Aorta (tissue), 5 donors: ENCODE measurements at places on chromosomes 1 and 21. TPM values are rescaled to one million over a fixed set of nuclear protein-coding genes. Genes with fewer than 3 reads are reported as not detected.

DNA sequence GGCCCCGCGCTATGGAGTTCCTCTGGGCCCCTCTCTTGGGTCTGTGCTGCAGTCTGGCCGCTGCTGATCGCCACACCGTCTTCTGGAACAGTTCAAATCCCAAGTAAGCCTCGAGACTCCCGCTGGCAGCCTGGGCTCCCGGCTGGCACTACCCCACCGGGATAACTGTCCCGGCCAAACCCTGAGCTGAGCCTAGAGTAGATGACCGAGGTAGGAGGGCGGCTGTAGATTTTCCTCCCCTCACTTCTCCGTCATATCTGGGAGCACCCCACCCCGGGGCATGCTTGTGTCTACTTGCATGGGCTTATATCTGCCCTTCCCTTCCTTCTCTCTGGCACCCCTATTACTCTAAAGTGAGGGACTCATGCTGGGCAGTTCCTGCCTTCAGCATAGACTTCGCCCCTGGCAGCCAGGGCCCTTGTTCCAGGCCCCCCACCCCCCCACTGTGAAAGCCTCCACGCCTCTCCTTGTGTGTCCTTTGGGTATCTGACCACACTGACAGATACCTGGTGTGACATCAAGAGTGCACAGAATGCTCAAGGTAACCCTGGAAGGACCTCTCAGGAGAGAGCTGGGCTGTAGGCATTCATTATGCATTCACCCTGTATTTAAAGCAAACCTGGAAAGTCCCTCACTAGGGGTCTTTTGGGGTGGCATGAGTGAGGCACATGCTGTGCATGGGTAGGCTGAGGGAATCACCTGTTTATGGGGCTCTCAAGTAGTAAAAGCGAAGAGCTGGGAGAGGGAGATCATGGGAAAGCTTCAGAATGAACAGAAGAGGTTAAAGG lies 485 bp downstream of the EFNA1 start:
- H3K27ac ChIP-seq = no peak overlapping the region
- no peaks in the 10 kb centered on the region for H3K27me3 ChIP-seq
- no peaks in the 10 kb centered on the region for H3K36me3 ChIP-seq
- peak overlapping the region; percentile 1 for H3K4me3 ChIP-seq

DNA sequence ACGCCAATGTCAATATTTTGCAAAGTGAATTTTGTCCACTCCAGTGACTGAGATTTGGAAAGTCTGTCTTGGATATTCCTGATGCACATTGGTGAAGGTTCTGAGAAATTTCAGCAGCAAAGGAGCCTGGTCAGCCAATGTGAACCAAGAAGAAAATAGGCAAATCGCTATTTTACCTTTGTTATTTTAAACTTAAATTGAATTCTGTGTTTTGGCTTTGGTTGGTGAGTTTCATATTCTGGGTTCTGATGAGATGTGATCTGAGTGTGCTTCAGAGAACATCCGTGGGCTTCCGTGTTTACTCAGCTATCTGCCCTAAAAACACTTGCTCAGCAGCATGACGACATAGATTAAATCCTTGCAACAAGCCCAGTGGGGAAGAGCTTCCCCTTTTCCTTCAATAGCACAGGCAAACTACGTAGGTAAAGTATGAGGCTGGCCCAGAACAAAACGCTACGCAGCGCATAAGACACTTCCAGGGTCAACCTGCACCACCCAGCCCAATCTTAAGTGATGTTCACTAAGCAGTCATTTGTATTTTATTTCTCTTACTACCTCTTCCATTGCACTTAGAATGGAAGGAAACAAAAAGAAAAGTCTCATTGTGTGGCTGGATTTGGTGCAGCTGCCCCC lies 176.4 kb upstream of the KAZN start:
- no peak overlapping the region for H3K4me3 ChIP-seq
- DNase-seq = no peak
- H3K36me3 ChIP-seq = no peaks in the 10 kb centered on the region

DNA sequence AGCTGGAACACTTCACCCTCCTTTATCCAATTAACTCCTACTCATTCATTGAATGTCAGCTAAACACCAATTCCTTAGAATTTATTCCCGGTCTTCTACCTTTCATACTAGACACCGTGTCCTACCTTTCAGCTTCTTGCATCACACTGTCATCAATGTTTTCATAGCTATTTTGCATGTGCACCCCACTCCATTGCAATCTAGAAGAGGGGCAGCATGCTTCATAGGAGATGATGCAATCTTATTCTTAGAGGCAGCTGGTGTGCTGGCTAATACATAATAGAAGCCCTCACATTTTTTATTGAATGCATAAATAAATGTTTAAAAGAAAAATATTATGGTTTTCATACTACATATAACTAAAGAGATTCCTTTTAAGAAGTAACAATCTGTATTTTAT lies 123.6 kb downstream of the DSCAM start:
- no peak overlapping the region for H3K4me3 ChIP-seq
- no peaks in the 10 kb centered on the region for H3K4me1 ChIP-seq
- H3K27ac ChIP-seq = no peak overlapping the region
- no peaks in the 10 kb centered on the region for H3K36me3 ChIP-seq

- H3K4me3 ChIP-seq = no peak overlapping the region
- no peak overlapping the region for H3K27ac ChIP-seq
- no peaks in the 10 kb centered on the region for H3K4me1 ChIP-seq
- no peaks in the 10 kb centered on the region for H3K36me3 ChIP-seq
- no peaks in the 10 kb centered on the region for H3K27me3 ChIP-seq
Observed at GRCh38 chr1:6091823-6092109, 46.1 kb downstream of the KCNAB2 start.

DNA sequence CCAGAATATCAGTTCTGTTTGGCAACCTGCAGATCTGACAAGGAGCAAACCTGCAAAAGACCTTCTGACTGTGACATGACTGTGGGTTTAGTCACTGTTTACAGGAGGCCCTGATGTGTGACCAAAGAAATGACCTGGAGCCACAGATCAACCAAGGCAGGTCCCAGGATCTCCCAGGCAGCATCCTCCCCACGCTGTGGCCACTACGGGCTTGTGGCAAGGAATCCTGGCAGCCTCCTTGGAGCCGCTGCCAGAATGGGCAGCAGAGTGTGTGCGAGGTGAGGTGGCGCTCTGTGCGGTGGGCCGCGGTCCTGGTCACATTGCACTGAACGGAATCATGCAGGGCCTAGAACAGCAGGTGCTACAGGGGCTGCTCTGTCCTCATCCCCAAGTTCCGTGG lies 15.9 kb downstream of the MCM3AP start:
- H3K4me1 ChIP-seq = no peaks in the 10 kb centered on the region
- H3K27me3 ChIP-seq = no peaks in the 10 kb centered on the region
- no peaks in the 10 kb centered on the region for H3K36me3 ChIP-seq
- no peak for DNase-seq
- H3K4me3 ChIP-seq = no peak overlapping the region
- H3K27ac ChIP-seq = no peak overlapping the region

- DNase-seq = no peak
- no peaks in the 10 kb centered on the region for H3K27me3 ChIP-seq
- H3K27ac ChIP-seq = no peak overlapping the region
- no peaks in the 10 kb centered on the region for H3K4me1 ChIP-seq
- no peaks in the 10 kb centered on the region for H3K36me3 ChIP-seq
- H3K4me3 ChIP-seq = no peak overlapping the region
Observed at GRCh38 chr1:205350691-205351141, 6.0 kb downstream of the KLHDC8A start.

DNA sequence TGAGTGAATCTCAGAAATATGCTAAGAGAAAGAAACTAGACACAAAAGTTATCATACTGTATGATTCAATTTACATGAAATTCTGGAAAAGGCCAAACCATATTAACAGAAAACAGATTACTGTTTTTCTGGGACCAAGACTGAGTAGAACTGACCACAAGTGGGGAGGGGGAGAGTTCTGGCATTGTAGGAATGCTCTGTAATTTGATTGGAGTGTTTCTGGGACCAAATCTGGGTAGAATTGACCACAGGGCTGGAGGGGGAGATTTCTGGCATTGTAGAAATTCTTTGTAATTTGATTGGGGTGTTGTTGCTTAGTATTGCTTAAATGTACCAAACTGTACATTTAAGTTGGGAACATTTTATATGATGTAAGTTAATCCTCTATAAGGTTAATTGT lies 3.4 kb upstream of the OR10K1 start:
- no peaks in the 10 kb centered on the region for H3K4me1 ChIP-seq
- H3K27ac ChIP-seq = no peak overlapping the region
- no peaks in the 10 kb centered on the region for H3K27me3 ChIP-seq
- no peak for DNase-seq
- H3K36me3 ChIP-seq = no peaks in the 10 kb centered on the region

DNA sequence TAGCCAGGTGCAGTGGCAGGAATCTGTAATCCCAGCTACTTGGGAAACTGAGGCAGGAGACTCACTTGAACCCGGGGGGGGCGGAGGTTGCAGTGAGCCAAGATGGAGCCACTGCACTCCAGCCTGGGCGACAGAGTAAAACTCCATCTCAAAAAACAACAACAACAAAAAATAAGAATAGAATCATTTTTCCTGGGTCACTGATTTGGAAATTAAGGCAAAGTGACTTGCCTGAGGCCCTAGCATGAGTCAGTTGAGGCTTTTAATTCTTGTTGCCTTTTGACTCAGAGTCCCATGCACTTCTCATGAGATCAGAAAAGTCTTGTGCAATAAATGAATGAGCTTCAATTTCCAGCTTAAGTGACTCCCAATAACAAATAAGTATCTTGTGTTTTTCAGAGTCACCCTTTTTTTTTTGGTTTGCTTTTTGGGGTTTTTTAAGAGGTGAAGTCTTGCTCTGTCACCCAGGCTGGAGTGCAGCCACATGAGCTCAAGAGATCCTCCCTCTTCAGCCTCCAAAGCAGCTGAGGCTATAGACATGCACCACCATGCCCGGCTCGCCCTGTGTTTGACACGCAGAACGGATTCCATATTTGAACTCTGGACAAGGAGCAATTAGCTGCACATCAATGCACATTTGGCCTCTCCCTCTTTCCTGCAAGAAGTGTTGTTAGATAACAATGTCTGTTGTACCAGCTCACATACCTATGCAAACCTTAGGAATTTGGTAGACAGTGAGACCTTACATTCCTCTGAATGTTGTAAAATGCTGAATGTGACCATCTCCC lies 3.4 kb upstream of the PLEKHM2 start:
- H3K27ac ChIP-seq = no peak overlapping the region
- H3K27me3 ChIP-seq = no peaks in the 10 kb centered on the region
- H3K4me3 ChIP-seq = no peak overlapping the region
- H3K36me3 ChIP-seq = no peaks in the 10 kb centered on the region
- DNase-seq = no peak

DNA sequence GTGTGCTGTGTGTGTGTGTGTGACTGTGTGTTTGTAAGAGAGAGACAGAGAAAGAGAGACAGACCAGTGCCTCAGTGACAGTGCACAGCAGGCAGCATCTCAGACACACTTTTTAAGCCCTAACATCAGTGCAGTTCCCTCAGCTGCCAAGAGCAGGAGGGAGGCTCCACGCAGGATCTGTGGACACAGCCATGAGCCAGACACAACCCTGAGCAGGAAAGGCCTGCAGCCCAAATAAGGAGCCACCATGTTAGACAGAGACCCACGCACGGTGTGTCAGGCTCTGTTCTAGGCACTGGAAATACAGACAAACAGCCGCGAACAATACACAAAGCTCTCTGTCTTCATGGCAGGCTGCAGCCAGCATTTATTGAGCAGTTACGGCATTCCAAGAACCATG lies 445.5 kb downstream of the MATN1 start:
- H3K4me3 ChIP-seq = no peak overlapping the region
- no peaks in the 10 kb centered on the region for H3K4me1 ChIP-seq
- H3K36me3 ChIP-seq = no peaks in the 10 kb centered on the region
- H3K27me3 ChIP-seq = no peaks in the 10 kb centered on the region
- no peak for DNase-seq

DNA sequence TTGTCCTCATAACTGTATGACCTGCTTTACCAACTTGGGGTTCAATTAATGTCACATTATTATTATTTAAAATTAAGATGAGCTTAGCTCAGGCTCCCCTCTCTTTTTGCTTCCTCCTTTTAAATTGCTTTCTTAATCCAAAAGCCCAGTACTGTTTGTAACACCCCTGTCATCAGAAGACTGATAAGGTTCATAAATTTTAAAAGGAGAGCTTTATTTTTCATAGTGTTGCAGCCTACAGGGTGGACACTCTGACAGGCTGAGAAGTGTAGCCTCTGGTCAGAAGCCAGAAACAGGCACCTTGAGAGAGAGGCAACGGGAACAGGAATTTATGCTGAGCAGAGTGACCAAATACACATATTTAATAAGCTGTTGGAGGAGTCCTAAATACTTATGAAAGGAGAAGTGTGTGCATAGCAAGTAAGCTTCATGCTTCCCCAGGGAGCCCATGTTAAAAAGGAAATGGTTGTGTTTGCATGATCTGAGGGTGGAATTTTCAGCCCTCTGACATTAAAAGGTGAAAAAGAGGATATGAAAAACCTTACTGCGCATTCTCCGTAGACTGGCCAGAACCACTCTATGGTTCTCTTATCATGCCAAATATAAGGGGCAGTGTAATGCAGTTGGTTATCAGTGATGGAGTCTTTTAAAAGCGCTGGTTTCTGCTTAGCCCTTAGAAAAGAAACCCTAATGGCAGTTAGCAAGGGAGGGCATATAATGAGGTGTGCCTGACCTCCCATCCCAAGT lies 30.5 kb upstream of the FGGY start:
- DNase-seq = no peak
- H3K4me3 ChIP-seq = no peak overlapping the region
- no peaks in the 10 kb centered on the region for H3K27me3 ChIP-seq

GRCh38 chr1:175874081-175874480 lies 130.7 kb upstream of the TNR start:
- no peak overlapping the region for H3K4me3 ChIP-seq
- H3K36me3 ChIP-seq = no peaks in the 10 kb centered on the region
- H3K27me3 ChIP-seq = no peaks in the 10 kb centered on the region
- no peak for DNase-seq
- no peak overlapping the region for H3K27ac ChIP-seq

DNA sequence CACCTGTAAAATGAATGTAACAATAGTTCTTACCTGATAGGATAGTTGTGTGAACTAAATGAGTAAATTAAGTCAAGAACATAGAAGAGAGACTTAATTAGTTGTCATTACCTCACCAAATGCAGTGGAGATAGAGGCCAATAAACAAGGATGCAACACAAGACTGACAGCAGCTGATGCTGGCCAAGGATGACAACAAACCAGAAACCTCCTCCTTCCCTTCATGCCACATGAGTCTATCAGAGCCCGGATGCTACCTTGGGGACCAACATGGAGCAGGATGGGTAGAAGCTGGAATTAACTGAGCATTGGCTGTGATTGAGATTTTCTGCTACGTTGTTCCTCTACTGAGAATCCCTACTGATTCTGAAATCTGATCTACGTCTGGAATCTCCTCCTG lies 30.3 kb upstream of the USP1 start:
- no peak overlapping the region for H3K27ac ChIP-seq
- H3K4me3 ChIP-seq = no peak overlapping the region
- H3K36me3 ChIP-seq = no peaks in the 10 kb centered on the region
- no peaks in the 10 kb centered on the region for H3K27me3 ChIP-seq

- no peaks in the 10 kb centered on the region for H3K4me1 ChIP-seq
- H3K4me3 ChIP-seq = no peak overlapping the region
- DNase-seq = no peak
- H3K27ac ChIP-seq = no peak overlapping the region
- H3K36me3 ChIP-seq = no peaks in the 10 kb centered on the region
Observed at GRCh38 chr1:92447033-92447681, 39.6 kb downstream of the GFI1 start.

GRCh38 chr1:94787691-94788090 lies 32.5 kb upstream of the SLC44A3 start:
- no peak overlapping the region for H3K27ac ChIP-seq
- H3K36me3 ChIP-seq = no peaks in the 10 kb centered on the region
- H3K4me3 ChIP-seq = no peak overlapping the region

Gene SPATA1
- 2.7 TPM for total RNA-seq

Gene TMEM269
- 0.13 TPM for total RNA-seq

Gene CRYAA
- total RNA-seq = not detected

Gene MPL
- total RNA-seq = 0.52 TPM
